ENCODE measurements at places on chromosomes 1 and 21.

- no peak for DNase-seq
Observed at GRCh38 chr1:110749960-110750359, 75.2 kb upstream of the KCNA3 start.

DNA sequence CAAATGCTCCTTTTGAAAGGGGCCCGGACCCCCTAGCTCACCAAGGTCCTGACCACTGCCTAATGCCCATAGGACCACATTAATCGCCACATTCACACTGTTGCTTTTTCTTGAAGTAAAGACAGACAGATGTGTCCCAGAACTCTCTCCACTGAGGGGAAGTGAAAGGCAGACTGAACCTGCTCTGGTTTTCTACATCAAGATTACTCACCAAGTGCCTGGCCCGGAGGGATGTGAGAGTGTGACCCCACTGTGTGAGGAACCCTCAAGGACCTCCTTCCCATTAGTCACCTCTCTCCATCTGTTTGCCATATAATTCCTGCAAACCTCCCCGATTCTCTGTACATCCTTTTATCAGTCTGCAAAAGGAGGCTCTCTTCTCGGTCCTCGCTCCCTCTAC, 381.5 kb downstream of the OMA1 start:
- DNase-seq, result no peak

- DNase-seq, result peak; percentile 13
Observed at GRCh38 chr1:41282679-41283317, 40.7 kb upstream of the SCMH1 start.

DNA sequence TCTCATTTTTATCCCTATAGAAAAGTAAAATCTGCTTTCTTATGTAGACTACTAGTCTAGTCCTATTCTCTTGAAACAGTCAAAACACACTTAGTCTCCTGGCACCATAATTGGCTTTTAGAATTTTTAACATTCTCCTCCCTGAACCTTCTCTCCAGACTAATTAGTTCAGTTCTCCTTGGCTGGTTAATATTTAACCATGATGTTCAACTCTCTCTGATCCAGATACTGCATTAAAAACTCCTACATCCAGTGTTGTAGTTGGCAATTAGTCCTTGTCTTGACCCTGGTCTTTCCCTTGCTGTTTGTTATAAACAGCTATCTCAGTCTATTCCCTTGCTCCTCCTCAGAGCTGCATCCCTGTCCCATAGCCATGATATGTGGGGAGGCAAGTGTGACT, 422.9 kb upstream of the BEND5 start:
- DNase-seq, result no peak

DNA sequence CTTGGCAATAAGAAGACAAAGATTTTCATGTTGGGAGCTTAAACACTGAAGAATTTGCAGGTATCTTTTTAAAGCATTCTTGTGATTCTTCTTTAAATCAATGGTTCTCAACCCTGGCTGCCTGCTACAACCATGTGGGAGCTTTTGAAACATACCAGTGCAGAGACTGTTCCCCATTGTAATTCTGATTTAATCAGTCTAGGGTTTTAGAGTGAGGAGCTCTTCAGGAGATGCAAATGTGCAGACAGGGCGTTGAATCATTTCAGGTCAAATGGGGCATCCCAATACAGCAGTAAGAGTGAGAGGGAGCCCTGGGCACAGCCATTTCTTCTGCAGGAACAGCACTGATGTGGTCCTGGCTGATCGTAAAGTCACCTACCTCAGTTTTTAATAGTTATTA, 24.3 kb downstream of the KCNJ6 start:
- DNase-seq, result no peak

DNA sequence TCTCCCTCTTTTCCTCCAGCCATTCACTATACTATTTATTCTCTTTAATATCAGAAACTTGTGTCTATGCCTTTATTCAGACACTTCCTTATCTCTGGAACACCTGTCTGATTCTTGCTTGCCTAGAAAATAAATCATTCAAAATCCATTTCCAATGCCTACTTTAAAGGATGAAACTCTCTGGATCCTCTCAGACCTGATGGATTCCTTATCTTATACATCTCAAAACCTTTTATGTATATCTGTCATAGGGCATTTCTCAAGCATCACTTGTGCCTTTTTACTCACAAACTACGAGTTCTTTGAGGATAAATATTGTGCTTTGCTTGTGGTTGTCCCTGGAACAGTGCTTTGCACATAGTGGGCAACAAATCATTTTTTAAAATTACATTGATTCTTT, 3.8 kb upstream of the ATP6V1G3 start:
- DNase-seq, result no peak

- DNase-seq, result no peak
Observed at GRCh38 chr21:37412603-37413360, 46.2 kb downstream of the DYRK1A start.

DNA sequence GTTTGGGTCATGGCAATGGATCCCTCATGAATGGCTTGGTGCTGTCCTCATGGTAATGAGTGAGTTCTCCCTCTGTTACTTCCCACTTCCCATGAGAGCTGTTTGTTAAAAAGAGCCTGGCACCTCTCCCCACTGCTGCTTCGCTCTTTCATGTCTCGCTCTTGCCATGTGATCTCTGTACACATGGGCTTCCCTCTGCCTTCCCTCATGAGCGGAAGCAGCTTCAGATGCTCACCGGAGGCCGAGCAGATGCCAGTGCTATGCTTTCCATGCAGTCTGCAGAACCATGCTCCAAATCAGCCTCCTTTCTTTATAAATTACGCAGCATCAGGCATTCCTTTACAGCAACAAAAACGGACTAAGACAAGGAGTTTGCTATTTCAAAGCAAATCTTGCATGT, 14.9 kb upstream of the GNPAT start:
- no peak for DNase-seq

- no peak for DNase-seq
Observed at GRCh38 chr1:217535601-217536377, 95.1 kb downstream of the GPATCH2 start.

- DNase-seq, result no peak
Observed at GRCh38 chr1:192284927-192285326, 31.9 kb upstream of the RGS21 start.

- no peak for DNase-seq
Observed at GRCh38 chr1:172069534-172069933, 228.2 kb downstream of the DNM3 start.

DNA sequence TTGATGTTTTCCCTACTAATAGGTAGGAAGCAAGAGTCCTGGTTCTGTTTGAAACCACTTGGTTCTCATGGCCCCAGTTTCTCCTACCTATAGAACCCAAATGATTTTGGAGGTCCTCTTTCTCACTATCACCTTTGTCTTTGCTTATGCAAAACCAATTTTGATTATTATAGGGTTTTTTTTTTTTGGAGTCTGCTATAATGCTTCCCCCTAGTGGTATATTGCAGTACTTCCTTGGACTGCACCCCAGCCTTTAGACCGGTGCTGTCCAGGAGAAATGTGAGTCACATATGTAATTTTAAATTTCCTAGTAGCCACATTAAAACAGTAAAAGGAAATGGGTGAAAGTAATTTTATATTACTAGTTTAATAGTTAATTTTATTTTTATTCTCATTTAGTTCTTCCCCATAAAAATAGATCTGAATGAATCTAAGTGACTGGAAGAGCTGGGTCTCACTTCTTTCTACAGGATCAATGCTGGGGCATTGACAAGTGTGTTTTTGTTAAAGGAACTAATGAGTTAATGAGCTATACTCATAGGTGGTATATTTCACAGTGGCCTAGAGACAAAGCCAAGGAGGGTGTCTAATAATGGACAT, 10.6 kb downstream of the FCMR start:
- peak; percentile 69 for DNase-seq

- DNase-seq, result no peak
Observed at GRCh38 chr1:174217248-174217647, 57.9 kb downstream of the RABGAP1L start.

GRCh38 chr1:8937701-8938100, 8.0 kb upstream of the CA6 start:
- no peak for DNase-seq

GRCh38 chr1:30536530-30536929, 186.9 kb downstream of the MATN1 start:
- DNase-seq, result no peak

DNA sequence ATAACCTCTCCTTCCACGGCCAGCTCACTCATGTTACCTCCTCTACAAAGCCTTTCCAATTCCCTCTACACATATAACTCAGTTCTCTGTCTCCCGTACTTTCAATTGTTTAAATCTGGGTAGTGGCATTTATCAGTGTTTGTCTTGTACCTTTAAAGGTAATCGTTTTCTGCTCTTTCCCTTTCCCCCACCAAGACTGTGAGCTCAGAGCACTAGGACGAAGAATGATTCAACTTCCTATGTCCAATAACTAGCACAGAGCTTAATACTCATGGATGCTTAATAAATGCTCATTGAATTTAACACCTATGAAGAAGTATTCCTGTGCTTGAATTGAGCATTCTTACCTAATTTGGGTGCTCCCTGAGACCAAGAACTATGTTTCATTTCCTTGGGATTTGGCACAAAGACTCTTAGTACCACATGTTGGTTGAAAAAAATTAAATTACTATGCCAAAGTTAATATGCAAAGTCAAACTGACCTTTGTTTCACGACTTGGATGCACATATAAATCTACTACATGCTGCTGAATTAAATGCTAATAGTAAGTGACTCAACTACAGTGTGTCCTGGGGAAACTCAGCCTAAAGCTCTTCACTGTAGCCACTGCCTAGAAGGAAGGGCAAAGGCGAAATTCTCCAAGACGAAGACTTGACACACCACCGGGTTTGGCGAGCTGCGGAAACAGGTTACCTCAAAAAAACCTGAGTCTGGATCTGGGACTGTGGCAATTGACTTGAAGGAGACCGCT, 30.6 kb upstream of the C1orf185 start:
- no peak for DNase-seq

- DNase-seq, result no peak
Observed at GRCh38 chr21:41054018-41054578, 113.9 kb upstream of the BACE2 start.

GRCh38 chr1:220527279-220527907, 543 bp upstream of the MARK1 start:
- no peak for DNase-seq

GRCh38 chr1:203133970-203134725, 6.6 kb downstream of the ADORA1 start:
- DNase-seq, result no peak

GRCh38 chr1:203078478-203078877, 7.3 kb downstream of the MYOG start:
- DNase-seq, result no peak

GRCh38 chr1:78408192-78408591, 82.6 kb upstream of the PTGFR start:
- DNase-seq, result no peak

- DNase-seq, result no peak
Observed at GRCh38 chr1:42974767-42975437, 16.2 kb upstream of the SLC2A1 start.

DNA sequence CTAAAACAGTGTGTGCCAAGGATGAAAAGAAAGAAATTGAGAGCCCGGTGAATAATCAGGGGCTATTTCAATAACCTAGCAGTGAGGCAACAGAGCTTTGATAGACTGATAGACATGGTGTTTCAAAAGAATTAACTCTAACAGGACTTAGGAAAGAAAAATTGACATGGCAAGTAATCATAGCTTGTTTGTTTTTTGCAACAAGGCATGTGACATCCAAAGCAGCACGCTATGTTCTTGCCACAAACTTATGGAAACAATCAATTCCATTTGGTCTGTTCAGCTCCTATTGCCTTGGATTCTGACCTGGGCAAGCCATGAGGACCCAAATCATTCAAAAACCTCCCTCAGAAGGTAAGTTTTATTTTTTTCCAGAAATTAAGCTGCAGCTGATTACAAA, 608.5 kb downstream of the SMYD3 start:
- no peak for DNase-seq

GRCh38 chr1:112253366-112253765, 142.6 kb upstream of the CTTNBP2NL start:
- DNase-seq, result no peak

GRCh38 chr1:209249280-209249670, 334.2 kb upstream of the CAMK1G start:
- DNase-seq, result no peak
